Choroid plexus epithelial cell (primary cell): ENCODE measurements at places on chromosomes 13 and 19.

DNA sequence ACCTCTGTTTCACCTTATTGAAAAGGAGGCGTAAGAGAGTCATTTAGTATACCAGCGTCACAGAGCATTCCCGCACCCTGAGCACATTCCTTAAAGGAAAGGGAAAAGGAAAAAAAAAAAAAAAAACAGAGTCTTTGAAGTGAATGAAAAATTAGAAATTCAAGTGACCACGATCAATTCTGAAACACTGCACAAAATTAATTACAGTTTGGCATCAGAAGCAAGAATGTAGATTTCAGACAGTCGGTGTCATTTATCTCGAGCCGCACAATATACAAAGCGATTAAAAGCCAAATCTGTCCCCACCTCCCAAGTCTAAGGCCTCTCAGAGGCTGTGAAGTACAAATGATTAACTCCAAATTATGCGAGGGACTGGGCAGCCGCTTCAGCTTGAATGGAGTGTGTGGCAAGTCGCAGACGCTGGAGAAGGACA lies 173.7 kb upstream of the ZNF507 start:
- no peak for DNase-seq

- DNase-seq = peak; percentile 30
Observed at GRCh38 chr13:109123971-109124370, 494.6 kb downstream of the MYO16 start.

DNA sequence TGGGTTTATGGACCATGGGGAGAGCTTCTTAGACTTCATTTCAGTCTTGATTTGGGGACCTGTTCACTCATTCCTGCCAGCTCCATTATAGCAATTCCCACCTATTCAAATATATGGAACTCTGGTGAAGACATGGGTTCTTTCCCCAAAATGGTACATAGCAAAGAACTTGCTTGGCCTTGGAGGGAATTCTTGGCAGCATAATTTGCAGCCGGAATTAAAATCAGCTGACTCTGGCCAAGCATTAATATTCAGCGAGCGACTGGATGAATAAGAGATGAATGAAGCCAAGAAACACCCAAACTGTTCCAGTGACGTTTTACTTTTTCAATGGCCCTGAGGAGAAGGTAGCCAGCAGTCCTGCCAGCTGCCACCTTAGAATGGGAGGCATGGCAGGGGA lies 88.4 kb upstream of the SOX1 start:
- DNase-seq = no peak

GRCh38 chr19:58021541-58022282 lies 12.1 kb upstream of the ZSCAN1 start:
- DNase-seq = peak; percentile 55

DNA sequence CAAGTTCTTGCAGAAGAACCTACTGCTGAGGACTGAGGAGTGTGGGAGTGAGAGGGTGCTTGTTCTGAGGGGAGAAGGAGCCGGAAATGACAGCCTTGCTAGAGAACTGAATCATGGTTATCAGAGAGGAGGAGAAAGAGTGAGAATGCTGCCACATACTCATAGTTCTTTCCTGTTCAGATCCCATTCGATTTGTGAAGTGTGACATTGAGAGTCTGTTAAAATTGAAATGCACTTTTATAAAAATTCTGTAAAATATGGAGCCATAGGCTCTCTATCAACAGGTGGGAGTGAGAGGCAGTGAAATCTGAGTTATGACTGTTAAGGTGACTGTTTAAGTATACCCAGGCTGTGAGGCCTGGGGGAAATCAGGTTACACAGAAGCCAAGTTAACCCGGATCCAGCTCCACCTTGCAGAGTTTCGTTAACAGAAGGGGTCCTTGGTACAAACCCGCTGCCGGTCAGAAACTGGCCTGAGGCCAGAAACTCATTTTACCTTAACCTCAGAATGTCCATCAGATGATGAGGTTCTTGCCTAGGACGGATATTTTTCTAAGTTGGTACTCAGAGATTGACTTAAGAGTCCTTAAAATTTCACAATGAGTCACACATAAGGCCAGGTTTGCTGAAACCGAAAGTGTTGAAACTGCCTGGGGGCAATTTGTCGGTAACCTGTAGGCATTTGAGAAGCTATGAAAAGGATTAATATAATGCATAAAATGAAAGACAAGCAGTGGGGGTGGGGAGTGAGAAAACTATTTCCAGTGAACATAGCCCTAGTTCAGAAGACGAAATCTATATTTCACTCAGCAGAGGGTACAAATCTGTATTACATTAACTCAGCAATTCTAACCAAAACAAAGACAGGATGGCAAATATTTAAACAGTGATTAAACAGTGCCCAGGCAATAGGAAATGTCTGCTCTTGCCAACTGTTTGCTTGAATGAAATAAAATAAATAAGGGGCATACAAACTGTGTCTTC lies 350.5 kb downstream of the KCNRG start:
- DNase-seq = peak; percentile 23

GRCh38 chr13:110636701-110637201 lies 21.4 kb downstream of the NAXD start:
- no peak for DNase-seq

DNA sequence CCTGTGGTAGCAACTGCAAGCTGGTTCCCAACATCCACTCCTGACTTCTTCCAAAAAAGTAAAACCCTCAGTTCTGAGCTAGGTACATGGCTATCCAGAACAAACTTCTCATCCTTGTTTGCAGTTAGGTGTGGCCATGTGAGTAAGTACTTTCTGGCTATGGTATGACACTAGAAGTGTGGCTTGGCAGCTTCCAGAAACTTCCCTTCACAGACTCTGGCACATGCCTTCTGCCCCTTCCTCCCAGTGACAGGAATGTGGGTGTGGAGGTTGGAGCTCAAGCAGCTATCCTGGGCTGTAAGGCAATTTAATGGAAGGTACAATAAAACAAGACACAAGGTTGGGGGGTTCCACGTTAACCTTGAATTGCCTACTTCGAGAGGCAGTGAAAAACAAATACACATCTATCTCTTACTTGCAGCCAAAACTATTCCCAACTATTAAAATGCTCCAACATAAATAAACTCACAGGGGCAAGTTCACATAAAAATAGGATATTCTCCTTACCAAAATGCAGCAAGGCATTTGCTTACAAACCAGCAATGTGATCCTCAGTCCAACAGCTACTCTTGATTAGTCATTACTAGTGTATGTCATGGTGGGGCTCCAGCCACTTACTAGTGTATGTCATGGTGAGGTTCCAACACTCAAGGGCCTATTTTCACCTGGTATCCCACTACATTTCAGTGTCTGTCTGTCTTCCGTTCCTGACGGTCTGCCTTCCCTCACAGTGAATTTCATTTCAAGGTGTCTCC lies 3.1 kb downstream of the SMG9 start:
- DNase-seq = no peak

DNA sequence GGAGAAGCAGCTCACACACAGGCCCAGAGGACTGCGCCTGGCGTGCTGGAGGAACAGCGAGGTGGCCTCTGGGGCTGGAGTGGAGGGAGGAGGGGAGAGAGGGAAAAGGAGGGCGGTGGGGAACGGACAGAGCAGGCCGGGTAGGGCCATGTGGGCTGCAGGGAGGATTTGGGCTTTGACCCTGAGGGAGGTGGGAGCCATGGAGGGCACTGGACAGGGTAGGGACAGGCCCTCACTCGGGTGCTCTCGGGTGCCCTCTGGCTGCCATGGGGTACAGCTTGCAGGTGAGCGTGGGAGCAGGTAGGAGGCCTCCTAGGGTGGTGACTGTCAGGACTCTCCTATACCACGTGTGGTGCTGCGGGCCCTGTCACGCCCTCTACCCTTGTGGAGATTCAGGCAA lies 22.8 kb downstream of the PLIN4 start:
- no peak for DNase-seq

DNA sequence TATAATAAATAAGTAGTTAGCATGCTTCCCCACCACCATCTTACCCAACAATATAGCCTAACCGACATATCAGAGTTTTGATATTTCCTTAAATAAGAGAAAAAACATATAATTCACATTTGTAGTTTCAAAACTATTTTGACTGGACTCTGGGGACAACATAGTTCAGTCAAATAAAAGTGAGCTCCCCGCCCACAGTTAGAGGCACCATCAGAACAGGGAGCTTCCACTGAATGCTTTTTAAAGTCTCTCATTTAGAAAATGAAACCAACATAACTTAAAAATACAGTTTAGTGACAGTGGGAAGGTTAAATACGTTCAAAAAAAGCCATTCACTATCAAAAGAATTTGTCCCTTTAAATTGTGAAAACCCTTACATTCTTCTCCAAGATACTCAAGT lies 92.8 kb downstream of the EPSTI1 start:
- DNase-seq = no peak

GRCh38 chr19:36183245-36183628 lies 31.0 kb upstream of the COX7A1 start:
- no peak for DNase-seq

DNA sequence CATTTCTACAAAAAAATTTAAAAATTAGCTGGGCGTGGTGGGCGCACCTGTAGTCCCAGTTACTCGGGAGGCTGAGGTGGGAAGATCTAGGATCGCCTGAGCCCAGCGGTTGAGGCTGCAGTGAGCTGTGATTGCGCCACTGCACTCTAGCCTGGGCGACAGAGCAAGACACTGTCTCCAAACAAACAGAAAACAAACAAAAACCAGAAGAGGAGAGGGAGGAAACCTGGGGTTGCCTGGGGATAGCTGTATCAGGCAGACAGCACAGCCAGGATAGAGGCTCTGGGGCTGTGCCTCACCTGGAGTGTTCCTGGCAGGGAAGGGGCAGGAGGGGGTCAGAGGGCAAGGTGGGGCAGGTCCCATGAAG lies 2.6 kb upstream of the POLR2E start:
- no peak for DNase-seq

DNA sequence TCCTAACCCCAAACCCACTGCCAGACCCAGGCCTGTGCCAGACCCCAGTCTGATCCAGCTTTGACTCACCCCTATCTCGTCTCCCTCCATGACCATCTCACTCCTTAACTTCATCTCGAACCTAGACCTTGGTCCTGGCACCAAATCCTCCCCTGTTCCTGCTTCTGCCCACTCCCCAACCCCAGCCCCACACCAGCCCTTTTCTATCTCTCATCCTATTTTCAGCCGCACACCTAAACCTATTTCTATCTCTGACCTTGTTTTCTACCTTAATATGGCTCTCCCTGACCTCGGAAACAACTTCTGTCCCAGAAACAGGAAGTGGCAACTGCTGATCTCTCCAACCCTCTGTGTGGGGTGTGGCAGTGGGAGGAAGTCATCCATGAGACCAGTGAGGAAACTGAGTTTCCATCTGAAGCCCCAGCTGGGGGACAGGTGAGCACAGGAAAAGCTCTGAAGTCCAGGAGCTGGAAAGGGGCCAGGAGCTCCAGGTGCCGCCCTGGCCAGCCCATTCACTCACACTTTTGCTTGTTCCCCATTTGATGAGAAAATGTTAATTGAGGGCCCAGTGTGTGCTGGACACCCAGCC lies 13.7 kb downstream of the PTH2 start:
- no peak for DNase-seq

GRCh38 chr13:91349992-91350911 lies 2.8 kb downstream of the MIR17HG start:
- DNase-seq = no peak

DNA sequence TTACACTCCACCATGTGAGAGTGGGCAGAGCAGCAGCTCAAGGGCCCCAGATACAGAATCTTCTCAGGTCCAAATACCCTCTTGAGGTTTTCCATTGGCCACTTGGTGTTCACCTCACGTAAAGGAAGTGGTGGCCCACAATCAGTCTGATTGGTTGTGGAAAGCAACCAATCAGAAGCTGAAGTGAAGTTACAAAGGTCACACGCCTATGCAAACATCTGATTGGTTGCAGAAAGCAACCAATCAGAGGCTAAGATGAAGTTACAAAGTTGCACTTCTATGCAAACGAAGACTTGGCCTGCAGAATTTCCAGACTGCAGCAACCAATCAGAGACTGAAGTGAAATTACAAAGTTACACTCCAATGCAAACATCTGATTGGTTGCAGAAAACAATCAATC lies 14.3 kb upstream of the TM9SF2 start:
- no peak for DNase-seq

- DNase-seq = no peak
Observed at GRCh38 chr19:46993622-46994021, 26.0 kb upstream of the NPAS1 start.

- DNase-seq = peak; percentile 34
Observed at GRCh38 chr13:105979131-105980011, 556.1 kb downstream of the EFNB2 start.

DNA sequence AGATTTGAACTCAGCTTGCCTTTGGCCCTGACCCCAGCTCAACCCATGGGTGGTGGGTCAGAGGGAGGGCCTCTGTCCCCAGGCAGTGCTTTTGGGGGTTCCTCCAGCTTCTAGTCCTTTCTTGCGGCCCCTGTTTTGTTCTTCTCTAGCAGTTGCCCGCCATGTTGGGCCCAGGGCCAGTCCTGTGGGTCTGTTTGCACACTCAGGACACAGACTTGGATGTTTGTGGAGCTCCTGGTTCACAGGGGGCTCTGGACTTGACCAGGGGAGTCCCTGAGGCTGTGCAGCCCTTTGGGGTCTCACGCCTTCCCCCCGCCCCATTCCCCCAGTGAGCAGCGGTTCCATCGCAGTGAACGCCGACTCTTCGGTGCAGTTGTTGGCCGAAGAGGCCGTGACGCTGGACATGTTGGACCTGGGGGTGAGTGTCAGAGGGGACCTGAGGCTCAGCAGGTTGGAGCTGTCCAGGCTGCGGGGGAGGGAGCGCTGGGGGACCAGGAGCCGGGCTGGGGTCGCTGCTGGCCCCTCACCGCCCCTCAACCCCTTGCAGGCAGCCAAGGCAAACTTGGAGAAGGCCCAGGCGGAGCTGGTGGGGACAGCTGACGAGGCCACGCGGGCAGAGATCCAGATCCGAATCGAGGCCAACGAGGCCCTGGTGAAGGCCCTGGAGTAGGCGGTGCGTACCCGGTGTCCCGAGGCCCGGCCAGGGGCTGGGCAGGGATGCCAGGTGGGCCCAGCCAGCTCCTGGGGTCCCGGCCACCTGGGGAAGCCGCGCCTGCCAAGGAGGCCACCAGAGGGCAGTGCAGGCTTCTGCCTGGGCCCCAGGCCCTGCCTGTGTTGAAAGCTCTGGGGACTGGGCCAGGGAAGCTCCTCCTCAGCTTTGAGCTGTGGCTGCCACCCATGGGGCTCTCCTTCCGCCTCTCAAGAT lies 2.5 kb downstream of the ATP5F1D start:
- DNase-seq = peak; percentile 88

DNA sequence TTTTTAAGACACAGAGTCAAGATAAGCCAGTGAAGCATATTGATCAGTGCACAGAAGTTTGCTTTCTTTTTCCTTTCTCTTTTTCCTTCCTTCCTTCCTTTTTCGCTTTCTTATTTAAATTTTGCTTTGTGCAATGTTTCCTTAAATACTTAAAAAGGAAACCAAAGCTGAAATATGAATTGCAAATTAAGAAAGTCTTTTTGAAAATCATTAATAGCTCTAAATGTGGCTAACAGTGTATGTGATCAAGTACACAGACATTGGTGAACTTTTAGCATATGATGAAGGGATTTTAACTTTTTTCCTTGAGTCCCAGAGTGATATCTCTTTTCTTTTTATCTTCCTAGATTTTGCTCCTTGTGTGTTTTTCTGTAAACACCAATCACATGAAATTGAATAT lies 1356.9 kb upstream of the PRR20A start:
- no peak for DNase-seq

- DNase-seq = no peak
Observed at GRCh38 chr19:38744298-38744681, at the start of gene CAPN12. CAPN12 (minus strand) TSS chr19:38744474; CDS start chr19:38744165, 309 bp downstream.
